Smooth muscle cell of the pulmonary artery (primary cell): ENCODE measurements at places on chromosomes 1 and 21. TPM values are rescaled to one million over a fixed set of nuclear protein-coding genes. Genes with fewer than 3 reads are reported as not detected.

PRUNE1 gene
- total RNA-seq = 8.3 and 9.1 TPM in 2 replicates

RNU1-4 gene
- total RNA-seq = under 0.01 TPM in 2 replicates

SYDE2 gene
- 5.7 and 6.6 TPM in 2 replicates for total RNA-seq

PRAMEF18 gene
- not detected in 2 replicates for total RNA-seq

SLC66A1 gene
- total RNA-seq = 15.9 and 31.2 TPM in 2 replicates

FPGT gene
- 13.1 and 17.3 TPM in 2 replicates for total RNA-seq

SPRR3 gene
- total RNA-seq = not detected in 2 replicates

KIAA0319L gene
- total RNA-seq = 59.0 and 60.5 TPM in 2 replicates

S100B gene
- 0.40 and 1.4 TPM in 2 replicates for total RNA-seq

C1orf185 gene
- total RNA-seq = not detected in 2 replicates

ADAMTS4 gene
- total RNA-seq = 2.1 and 14.7 TPM in 2 replicates

CD164L2 gene
- not detected in 2 replicates for total RNA-seq

CEP85 gene
- 6.1 and 6.9 TPM in 2 replicates for total RNA-seq

LSM10 gene
- total RNA-seq = 9.5 and 12.8 TPM in 2 replicates

PCBP3 gene
- 2.5 TPM in 1 of 2 replicates, not detected in the other for total RNA-seq

MMP23B gene
- total RNA-seq = 3.8 and 8.2 TPM in 2 replicates

DBT gene
- 10.3 and 10.8 TPM in 2 replicates for total RNA-seq

GJC2 gene
- total RNA-seq = 4.2 and 5.1 TPM in 2 replicates

RASAL2 gene
- 27.2 and 41.3 TPM in 2 replicates for total RNA-seq

PLA2G2A gene
- total RNA-seq = not detected in 2 replicates

ZDHHC18 gene
- 7.9 and 13.1 TPM in 2 replicates for total RNA-seq

PLOD1 gene
- 1,597 and 1,997 TPM in 2 replicates for total RNA-seq

RAB3B gene
- total RNA-seq = 28.3 and 37.1 TPM in 2 replicates

LCE2C gene
- total RNA-seq = not detected in 2 replicates

SPRR5 gene
- not detected in 2 replicates for total RNA-seq

TFF1 gene
- not detected in 2 replicates for total RNA-seq

PRAMEF2 gene
- total RNA-seq = not detected in 2 replicates

LDLRAD1 gene
- not detected in 2 replicates for total RNA-seq

VASH2 gene
- total RNA-seq = 0.03 and 0.26 TPM in 2 replicates

DISC1 gene
- total RNA-seq = 4.8 and 5.5 TPM in 2 replicates

GPR37L1 gene
- total RNA-seq = 0.03 TPM in 1 of 2 replicates, not detected in the other

KLHL12 gene
- 30.2 and 36.0 TPM in 2 replicates for total RNA-seq

OR2L13 gene
- not detected in 2 replicates for total RNA-seq

WLS gene
- 108 and 163 TPM in 2 replicates for total RNA-seq

VHLL gene
- 0.13 and 0.92 TPM in 2 replicates for total RNA-seq

IL22RA1 gene
- total RNA-seq = 0.07 TPM in 1 of 2 replicates, not detected in the other

PTPRU gene
- total RNA-seq = 6.4 and 32.7 TPM in 2 replicates

KCNJ9 gene
- total RNA-seq = under 0.01 TPM in 1 of 2 replicates, not detected in the other

PADI2 gene
- total RNA-seq = 0.39 and 0.53 TPM in 2 replicates

ABCD3 gene
- total RNA-seq = 39.5 and 49.2 TPM in 2 replicates

DPT gene
- 0.53 and 9.7 TPM in 2 replicates for total RNA-seq

CDC14A gene
- 2.2 TPM in 2 replicates for total RNA-seq

LAPTM5 gene
- 0.26 TPM in 1 of 2 replicates, not detected in the other for total RNA-seq

CHIA gene
- not detected in 2 replicates for total RNA-seq

TMEM269 gene
- 0.03 and 0.07 TPM in 2 replicates for total RNA-seq

VAV3 gene
- 0.33 and 0.69 TPM in 2 replicates for total RNA-seq

RERE gene
- 60.9 and 72.9 TPM in 2 replicates for total RNA-seq

REN gene
- not detected in 2 replicates for total RNA-seq

MR1 gene
- total RNA-seq = 25.2 and 25.9 TPM in 2 replicates

CPLANE2 gene
- total RNA-seq = 12.4 and 19.1 TPM in 2 replicates

LMOD1 gene
- total RNA-seq = 22.2 and 40.4 TPM in 2 replicates

AIRE gene
- total RNA-seq = 0.03 and 0.07 TPM in 2 replicates

NUDT4B gene
- total RNA-seq = 5.0 and 9.8 TPM in 2 replicates

KCNE2 gene
- not detected in 2 replicates for total RNA-seq

OPRD1 gene
- total RNA-seq = under 0.01 and 0.13 TPM in 2 replicates

GPR153 gene
- total RNA-seq = 11.3 and 11.5 TPM in 2 replicates

ADGRB2 gene
- total RNA-seq = 14.1 and 16.7 TPM in 2 replicates
